ENCODE measurements at places on chromosomes 7 and 10.

DNA sequence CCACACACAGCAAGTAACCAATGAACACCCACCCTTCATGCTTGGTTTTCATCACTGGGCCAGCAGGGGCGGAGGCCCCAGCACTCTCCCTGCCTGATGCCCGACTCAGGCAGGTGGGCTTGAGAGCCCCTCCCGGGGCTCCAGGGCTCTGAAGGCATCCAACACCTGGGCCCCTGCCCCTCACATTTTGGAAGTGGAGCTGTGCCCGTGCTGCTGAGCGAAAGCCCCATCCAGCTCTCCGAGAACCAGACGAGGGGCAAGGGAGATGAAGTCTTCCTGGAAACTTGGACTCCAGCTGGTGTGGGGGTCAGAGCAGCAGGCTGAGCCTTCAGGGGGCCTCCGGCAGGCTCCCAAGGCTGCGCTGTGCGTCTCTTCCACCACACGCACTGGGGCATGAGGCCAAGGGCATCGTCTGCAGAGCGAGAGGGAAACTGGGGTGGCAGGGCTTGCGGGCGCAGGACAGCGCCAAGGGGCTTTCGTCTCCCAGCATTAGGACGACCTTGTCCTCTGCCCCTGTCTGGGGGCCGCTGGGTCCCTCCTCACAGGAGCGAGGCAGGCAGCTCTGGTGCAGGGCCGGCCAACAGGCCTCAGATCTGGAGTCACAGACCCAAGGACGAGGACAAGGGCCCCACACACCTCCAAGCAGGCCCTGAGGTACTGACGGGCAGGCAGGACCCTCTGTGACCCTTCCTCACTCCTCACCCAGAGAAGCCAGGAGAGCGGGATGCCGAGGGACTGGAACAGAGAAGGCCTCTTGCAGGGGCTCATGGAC is 108.3 kb upstream of the FAM20C start:
- DNase-seq: no peak

GRCh38 chr7:55052741-55053427 is 34.1 kb downstream of the EGFR start:
- DNase-seq: no peak

- DNase-seq: no peak
Measured at GRCh38 chr7:19284596-19285300, 139.5 kb upstream of the FERD3L start.

- no peak for DNase-seq
Measured at GRCh38 chr7:134730411-134730829, 49.0 kb upstream of the CALD1 start.
